ENCODE measurements at places on chromosomes 5 and 9.

DNA sequence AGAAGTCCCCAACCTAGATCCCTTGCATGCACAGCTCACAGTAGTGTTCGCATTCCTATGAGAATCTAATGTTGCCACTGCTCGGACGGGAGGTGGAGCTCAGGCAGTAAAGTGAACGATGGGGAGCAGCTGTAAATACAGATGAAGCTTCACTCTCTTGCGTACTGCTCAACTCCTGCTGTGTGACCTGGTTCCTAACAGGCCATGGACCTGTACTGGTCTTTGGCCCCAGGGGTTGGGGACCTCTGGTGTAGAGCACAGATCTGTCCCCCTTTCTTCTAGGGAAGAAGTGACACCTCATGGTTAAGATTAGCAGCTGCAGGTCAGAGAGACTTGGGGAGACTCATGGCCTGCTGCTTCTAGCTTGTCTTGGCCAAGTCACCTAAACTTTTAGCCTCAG lies 7.1 kb downstream of the ARHGEF28 start:
- DNase-seq = peak; percentile 33

DNA sequence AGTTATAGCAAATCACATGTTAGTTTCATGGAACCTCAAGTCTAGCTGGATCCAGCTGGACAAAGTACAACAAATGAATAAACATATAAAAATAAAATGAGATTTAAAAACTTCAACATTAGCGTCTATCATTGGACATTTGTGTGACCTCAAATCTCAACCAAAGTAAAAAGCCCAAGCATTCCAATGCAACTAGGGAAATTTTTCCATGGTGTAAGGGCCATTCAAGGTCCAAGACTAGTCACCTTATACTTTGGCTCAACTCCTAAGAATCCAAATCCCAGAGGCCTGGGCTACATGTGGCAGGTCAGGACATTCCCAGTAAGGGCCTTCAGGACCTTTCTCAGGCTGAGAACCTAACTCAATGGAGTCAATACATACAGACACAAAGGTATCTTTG lies 137.4 kb upstream of the DMAC1 start:
- DNase-seq = no peak

GRCh38 chr5:127229185-127229889 lies 61.3 kb upstream of the MEGF10 start:
- DNase-seq = peak; percentile 41

GRCh38 chr9:87564791-87565241 lies 67.1 kb downstream of the DAPK1 start:
- DNase-seq = no peak

DNA sequence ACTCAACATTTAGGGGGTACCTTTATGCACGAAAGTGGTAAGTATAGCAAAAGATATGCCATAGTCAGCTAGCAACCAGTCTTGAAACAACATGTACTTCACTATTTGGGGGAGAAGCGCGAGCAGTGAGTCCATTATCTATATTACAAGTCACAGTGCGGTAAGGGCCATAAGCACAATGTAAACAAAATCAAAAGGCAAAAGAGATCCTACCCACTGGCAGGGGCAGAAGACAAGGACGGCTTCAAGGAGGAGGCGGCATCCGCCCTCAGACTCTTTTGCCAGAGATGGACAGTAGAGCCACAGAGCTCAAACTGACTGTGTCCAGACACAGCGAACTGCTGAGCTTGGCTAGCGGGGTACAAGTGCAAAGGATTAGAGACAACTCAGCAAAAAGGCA lies 9.6 kb downstream of the MAPK9 start:
- no peak for DNase-seq

- no peak for DNase-seq
Measured at GRCh38 chr9:77521091-77521490, 127.0 kb downstream of the GNA14 start.
